Testis (tissue), 5 donors: ENCODE measurements at places on chromosomes 2 and 18.

- no peak for DNase-seq
These were observed 168.3 kb downstream of the NR4A2 start for GRCh38 chr2:156164091-156164720.

DNA sequence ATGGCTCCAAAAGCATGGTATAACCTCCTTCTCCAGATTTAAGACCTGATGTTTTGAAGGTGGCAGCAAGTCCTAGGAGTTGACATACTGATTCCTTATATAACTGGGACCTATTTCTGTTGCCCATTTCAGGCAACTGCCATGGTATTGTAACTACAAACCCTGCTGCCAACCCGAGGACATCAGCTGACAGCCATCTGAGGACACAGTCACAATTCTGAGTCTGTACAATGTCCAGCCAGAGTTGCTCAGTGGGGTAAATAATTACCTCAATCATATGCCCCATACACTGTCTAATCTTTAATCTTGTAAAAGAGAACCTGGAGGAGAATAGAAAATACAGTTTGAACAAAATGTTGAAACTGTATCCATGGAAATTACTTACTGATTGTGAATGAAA lies 8.7 kb upstream of the GAREM2 start:
- DNase-seq: no peak

- no peak for DNase-seq
These were observed 10.7 kb downstream of the LPIN1 start for GRCh38 chr2:11757101-11757500.

GRCh38 chr2:46351750-46352138 lies 54.5 kb downstream of the EPAS1 start:
- DNase-seq: no peak

DNA sequence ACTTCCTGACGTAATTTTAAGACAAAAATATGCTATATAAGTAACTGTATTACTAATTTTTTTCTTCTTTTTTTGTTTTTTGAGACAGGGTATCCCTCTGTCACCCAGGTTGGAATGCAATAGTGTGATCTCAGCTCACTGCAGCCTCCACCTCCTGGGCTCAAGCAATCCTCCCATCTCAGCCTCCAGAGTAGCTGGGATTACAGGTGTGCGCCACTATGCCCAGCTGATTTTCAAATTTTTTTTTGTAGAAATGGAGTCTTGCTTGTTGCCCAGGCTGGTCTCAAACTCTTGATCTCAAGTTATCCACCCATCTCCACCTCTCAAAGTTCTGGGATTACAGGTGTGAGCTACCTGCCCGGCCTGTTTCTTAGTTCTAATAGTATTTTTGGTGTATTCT lies 29.7 kb downstream of the TCF23 start:
- DNase-seq: no peak

DNA sequence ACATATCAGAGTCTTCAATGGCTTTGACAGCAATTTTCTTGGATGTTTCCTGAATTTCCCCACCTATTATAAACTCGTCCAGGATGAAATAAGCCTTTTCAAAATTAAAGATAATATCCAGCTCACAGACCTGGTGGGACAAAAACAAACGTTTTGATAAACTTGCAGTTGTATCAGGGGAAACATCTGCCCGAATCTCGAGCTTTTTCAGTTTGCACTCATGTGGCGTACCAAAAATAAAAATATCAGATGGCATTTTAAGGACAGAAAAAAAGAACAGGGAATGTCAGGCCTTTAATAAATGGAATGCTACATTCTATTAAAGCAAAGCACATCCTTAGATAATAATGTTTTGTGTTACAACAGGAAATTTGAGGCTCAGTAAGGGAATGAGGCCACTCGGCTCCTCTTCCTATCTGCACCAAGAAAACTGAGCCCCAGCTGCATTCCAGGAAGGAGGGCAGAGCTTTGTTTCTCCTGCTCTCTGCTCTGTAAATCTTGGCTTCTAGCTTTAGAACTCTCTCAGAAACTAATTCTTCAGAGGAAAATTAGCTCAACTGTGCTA lies 72.1 kb downstream of the AP1S3 start:
- DNase-seq: no peak

- DNase-seq: peak; percentile 49
These were observed 425 bp downstream of the ASB3 start for GRCh38 chr2:53786352-53786704.
